ENCODE measurements at places on chromosomes 5 and 9.

- no peak for DNase-seq
Observed at GRCh38 chr9:38018958-38019602, 49.9 kb downstream of the SHB start.

GRCh38 chr5:143319437-143320227 is 83.9 kb downstream of the NR3C1 start:
- DNase-seq: no peak

- no peak for DNase-seq
Observed at GRCh38 chr9:77464661-77465060, 183.5 kb downstream of the GNA14 start.

- DNase-seq: no peak
Observed at GRCh38 chr5:140245341-140245740, 57.6 kb downstream of the PFDN1 start.

- DNase-seq: no peak
Observed at GRCh38 chr5:44294516-44294915, 94.7 kb downstream of the FGF10 start.

DNA sequence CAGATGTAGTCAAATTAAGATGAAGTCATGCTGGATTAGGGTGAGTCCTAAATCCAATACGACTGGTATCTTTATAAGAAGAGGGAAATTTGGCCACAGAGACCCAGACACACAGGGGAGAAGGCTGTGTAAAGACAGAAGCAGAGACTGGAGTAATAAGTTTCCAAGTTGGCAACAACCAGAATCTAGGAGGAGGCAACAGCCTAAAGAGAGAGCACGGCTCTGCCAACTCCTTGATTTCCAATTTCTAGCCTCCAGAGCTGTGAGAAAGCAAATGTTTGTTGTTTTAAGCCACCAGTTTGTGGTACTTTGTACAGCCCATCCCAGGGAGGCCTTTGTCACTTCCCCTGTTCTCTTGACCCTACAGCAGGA is 74.4 kb downstream of the ATG10 start:
- DNase-seq: no peak

- no peak for DNase-seq
Observed at GRCh38 chr9:136898483-136899100, 12.3 kb downstream of the TRAF2 start.

DNA sequence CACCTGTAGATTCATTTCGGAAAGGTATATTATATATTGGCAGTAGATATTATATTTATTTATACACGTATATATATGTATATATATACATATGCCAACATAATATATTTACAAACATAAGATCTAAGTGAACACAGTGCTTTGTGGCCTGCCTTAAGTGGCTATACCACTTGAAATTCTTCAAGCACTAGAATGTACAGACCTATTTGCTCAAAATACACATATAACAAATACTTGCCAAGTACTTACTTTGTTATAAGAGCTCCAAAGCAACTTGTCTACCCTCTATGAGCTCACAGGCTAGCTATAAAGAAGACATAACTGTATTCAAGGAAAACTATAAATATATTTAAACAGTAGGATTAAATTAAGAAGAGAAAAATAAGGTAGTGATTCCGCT is 33.6 kb upstream of the SLC36A1 start:
- DNase-seq: no peak

DNA sequence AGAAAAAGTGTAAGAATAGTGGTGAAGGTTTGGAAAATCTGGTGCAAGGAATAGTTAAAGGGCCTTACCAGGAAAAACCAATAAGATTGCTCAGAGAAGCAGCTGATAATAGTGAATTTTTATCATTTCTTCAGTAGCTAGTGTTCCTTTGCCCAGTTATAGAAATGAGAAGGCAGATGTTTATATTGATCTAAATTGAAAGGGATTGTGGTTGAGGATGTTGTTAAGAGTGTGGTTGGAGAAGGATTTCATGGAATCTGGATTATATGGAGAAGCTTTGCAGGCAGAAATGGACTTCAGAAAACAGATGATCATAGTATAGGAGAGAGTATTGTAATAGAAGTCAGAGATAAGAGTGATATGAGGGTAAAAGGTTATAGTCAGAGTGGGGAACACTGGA is 102.6 kb downstream of the XRCC4 start:
- DNase-seq: no peak

DNA sequence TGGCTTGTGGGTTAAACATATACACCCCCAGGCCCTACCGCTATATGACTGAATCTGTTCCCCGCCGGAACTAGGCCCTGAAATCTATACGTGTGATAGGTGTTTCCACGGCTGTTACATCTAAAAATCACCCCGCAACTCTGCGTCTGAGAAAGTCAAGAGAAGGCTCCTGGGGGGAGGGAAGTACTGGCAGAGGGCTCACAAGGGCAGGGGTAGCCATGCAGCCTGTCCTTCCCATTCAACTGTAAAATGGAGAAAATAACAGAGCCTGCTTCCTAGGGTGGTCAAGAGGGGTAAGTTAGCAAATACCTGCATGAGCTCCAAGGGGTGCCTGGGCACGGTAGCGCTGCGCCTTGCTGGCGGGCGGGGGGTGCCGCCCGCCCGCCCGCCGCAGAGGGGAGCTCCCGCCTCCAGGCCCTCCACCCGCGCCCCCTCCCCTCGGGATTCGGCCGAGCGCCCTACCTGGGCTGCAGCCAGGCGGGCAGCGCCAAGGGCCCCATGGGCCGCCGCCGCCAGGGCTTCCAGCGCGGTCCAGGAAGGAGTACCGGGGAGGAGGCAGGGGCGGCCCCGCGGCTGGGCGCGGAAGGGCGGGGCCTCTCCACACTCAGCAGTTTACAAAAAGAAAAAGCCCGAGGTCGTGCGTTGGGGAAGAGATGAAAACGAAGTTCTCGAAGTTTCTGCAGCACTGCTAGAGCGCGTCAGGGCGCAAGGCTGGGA is at the start of gene HACD4:
Gene HACD4 (minus strand): TSS at position 550 of the 717 bp plus-strand sequence. CDS start 50 bp downstream, at position 500.
- peak; percentile 76 for DNase-seq

GRCh38 chr9:78009186-78009585 is 22.4 kb downstream of the GNAQ start:
- DNase-seq: no peak

DNA sequence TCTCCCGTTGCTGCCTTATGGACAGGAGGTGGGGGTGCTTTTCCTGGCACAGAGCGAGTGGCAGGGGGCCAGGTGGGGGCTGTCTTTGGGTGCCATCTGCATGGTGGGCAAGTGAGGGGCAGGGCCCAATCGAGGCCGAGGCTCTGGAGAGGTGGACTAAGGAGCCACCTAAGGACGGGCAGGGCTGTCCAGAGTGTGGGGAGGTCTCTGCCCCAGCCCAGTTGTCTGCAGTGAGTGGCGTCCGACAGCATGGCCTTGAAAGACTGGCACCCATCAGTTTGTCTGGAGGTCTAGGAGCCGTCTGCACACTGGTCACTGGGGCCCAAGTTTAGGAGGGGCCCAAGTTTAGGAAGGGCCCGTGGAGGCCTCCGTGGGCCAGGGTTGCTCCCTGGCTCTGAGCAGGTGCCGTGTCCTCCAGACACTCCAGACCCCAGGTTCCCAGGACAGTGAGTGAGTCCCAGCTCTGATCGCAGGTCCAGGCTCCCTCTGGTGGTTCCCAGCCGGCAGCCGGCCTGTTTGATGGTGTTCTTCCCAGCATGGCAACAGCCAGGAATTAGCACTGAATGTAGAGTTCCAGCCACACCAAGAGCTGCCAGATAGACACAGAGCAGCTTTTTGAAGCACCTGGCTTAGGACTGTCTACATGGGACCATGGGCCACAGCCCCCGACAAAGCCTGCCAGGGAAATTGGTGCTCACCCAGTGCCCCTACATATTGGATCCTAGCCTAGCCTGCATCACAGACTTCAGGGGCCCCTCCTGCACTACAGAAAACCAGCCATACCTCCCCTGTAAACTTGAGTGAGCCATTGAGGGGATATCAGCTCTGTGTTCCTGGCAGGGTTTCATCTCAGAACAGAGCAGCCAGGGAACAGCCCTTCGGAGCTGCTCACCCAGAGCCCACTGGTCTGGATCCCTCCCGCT is 120.9 kb downstream of the WNK2 start:
- DNase-seq: peak; percentile 12

DNA sequence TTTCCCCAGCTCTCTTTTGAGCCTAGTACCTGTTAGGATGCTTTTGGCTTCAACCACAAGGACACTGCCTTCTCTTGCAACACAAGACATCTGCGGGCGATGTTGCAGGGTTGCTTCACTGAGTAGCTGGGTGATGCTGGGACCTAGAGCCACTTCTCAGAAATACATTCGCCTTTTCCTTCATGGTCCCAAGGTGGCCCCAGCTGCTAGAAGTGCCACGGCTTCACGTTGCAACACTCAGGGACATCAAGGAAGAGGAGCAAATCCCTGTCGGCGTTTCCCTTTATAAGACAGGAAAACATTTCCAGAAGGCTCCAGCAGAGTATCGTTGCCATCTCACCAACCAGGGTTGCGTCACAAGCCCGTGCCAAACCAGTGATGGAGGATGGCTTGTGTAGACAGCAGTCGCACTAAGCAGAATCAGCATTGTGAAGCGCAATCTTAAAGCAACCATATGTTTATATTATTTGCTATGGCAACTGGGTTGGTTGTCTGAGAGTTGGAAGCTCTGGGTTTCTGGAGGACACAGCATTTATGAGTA is 62.7 kb downstream of the ANKRD33B start:
- no peak for DNase-seq

- no peak for DNase-seq
Observed at GRCh38 chr9:69386651-69387050, 61.6 kb downstream of the ENTREP1 start.

- no peak for DNase-seq
Observed at GRCh38 chr9:136568288-136569081, 22.6 kb upstream of the NOTCH1 start.

- no peak for DNase-seq
Observed at GRCh38 chr5:105218018-105218417, 1655.4 kb upstream of the NUDT12 start.

GRCh38 chr5:35924122-35924949 is 14.1 kb downstream of the CAPSL start:
- peak; percentile 62 for DNase-seq

DNA sequence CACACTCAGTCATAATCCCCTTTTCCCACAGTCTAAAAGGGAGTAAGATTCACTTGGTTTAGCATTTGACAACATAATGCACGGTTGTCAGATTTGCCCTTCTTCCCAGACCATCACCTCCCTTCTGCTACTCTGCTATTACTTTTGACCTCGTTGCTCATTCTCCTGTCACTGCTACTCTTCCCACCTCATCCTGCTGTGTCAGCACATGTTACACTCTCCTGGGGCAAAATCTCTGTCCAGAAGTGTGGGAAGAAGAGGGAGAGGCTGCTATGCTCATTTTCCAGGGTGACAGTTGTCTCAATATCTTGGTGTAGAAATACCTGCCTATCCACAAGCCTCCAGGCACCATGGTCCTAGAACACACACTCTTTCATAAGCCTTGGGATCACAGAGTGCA is 449.9 kb upstream of the PIK3R1 start:
- no peak for DNase-seq
